ENCODE measurements at places on chromosomes 3 and 15.
A peak's percentile ranks its signal among the peaks of the same experiment; 100 is the strongest.

DNA sequence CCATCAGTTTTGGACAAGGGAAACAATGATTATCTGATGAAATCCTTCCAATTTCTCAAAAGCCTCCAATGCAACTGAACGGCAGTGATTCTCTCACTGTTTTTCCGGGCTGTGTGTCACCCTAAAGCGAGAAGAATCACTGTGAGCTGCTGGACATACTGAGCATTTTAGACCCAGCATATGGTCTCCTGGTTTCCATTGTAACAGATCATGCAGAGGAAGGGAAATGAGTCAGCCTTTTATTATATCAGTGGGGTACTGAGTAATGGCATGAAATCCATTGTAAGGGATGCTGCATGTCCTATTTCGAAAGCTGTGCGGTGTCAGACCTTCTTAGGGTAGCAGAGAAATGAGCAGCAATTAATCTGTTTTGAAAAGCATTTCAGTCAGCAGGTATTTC, 287.1 kb downstream of the IL5RA start:
- DNase-seq, result no peak

GRCh38 chr15:62877276-62877857, 165.2 kb upstream of the TPM1 start:
- DNase-seq, result no peak

DNA sequence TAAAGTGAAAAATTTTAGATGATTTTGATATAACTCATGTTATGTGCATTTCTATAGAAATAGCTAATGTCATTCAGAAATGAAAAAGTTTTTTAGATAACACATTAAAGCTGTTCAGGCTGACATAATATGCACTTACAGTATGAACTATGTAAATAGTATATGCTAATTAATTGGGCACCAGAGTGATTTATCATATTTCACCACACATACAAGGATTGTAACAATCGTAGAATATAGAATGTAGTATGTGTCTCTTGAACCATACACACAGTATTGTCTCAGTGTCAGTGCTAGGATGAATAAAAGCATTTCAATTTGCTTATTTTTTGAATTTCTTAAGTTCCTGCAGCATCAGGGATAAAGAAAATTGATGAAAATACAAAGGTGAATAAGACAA, 710.0 kb downstream of the OTOL1 start:
- no peak for DNase-seq

GRCh38 chr3:185767002-185767688, 57.7 kb downstream of the IGF2BP2 start:
- peak; percentile 15 for DNase-seq

GRCh38 chr3:160953686-160954085, 151.5 kb downstream of the B3GALNT1 start:
- no peak for DNase-seq

DNA sequence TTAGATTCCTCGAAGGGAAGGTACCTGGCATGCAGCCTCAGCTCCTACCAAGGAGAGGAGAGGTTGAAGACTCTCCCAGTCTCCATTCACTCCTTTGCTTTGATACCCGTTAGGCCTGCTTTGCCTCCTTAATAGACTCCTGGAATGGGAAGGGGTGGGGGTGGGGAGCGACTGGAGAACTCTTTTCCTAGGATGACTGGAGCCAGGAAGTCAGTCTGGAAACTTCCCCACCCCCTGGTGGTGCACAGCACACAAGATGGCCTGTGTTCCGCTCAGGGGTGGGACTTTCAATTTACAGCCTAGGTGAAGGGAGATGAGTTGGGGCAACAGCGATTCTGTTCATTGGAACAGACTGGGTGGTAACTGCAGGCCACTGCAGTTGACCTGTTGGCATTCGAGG, 21.4 kb upstream of the CELF6 start:
- peak; percentile 8 for DNase-seq

GRCh38 chr3:13073326-13074005, at the start of gene IQSEC1:
IQSEC1 (minus strand) TSS chr3:13073429; CDS start chr3:13073014, 415 bp downstream.
- DNase-seq, result no peak

DNA sequence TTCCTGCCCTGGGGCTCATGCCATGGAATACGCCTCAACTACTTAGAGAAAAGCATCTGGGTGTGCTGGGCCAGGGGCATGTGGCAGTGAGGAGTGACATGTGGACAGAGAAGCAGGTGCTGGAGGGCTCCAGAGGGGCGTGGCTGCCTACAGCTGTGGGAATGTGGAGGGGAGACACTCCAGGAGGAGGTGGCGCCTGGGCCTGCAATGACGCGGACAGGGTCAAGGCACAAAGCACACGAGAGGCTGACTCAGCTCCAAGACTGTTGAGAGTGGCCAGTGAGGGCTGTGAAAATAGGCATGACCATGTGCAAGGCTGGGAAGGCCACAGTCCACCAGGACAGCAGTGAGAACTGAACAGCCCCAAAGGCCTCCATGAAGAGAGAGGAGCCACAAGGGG, 48.5 kb downstream of the PTH1R start:
- DNase-seq, result no peak

DNA sequence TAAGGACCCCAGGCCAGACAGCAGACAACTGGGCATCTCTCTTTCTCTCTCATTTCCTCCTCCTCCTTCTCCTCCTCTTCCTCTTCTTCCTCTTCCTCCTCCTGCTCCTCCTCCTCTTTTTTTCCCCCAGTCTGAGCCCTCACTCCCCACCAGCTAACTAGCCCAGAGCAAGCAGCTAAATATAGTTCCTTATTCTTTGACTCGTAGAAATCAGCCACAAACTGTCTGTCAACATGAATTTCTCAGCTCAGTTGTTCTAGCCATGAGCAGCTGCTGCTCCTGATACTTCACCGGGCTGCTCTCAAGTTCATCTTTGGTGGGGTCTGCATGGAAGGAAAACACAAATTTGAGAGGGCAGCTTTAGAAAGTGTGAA, 19.2 kb upstream of the LOXL1 start:
- DNase-seq, result no peak

DNA sequence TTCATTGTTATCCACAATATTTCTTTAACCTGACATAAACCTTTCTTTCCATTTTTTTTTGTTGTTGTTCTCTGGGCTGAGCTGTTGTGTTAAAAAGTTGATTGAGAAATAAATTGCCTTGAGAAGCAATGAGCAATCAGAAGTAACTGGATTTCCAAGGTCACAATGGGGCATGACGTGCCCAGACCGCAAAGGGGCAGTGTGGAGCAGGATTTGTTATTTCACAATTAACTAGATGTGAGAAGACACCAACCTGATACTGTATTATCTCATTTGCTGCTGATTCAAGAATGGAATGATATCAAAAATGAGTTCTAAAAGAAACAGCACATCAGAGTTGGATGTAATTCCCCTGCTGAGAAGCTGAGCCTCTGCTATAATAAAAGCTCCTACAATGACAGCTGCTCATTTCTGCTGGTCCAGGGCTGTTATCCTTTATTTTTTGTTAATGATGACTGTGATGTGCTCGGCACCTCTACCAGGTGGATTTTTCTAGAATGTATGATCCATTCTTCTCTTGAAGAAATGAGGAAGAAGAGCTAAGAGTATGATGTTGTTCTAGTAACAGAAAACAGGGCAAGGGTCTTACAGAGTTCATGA, 28.1 kb downstream of the CPNE4 start:
- peak; percentile 32 for DNase-seq

DNA sequence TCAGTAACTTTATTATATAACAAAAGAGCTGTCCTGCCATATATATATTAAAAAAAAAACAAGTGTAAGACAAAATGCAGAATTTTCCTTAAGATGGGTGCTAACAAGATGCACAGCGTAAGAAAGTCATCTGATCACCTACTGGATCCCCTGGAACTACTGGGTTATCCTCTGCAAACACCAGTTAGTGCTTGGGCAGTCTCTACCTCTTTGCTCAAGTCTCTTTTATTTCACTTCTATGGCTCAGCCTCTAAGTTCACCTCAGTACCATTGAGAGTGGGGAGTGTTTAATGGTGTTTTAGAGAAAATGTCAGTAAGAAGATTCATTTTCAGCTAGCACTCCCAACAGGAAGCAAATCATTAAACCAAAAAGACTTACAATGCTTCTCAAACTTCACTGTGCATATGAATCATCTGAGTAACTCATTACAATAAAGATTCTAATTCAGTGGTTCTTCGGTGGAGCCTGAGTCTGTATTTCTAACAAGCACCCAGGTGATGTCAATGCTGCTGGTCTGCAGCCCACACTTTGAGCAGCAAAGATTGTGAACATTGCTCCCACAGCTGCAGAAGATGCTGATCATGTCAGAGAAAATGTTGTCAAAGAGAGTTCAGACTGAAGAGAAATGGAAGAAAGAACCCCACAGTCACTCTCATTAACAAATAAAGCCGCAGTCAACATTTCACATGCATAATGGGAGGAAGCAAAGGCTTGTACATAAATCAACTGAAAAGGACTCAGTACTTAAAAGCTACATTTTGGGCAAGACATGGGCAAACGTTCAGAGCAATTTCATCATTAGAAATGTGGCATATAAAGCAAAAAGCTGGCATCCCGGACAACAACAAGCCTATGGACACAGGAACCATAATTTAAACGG, 227.1 kb upstream of the ATP11B start:
- peak; percentile 19 for DNase-seq

- DNase-seq, result peak; percentile 49
Measured at GRCh38 chr15:84638103-84638502, 16.0 kb downstream of the WDR73 start.

DNA sequence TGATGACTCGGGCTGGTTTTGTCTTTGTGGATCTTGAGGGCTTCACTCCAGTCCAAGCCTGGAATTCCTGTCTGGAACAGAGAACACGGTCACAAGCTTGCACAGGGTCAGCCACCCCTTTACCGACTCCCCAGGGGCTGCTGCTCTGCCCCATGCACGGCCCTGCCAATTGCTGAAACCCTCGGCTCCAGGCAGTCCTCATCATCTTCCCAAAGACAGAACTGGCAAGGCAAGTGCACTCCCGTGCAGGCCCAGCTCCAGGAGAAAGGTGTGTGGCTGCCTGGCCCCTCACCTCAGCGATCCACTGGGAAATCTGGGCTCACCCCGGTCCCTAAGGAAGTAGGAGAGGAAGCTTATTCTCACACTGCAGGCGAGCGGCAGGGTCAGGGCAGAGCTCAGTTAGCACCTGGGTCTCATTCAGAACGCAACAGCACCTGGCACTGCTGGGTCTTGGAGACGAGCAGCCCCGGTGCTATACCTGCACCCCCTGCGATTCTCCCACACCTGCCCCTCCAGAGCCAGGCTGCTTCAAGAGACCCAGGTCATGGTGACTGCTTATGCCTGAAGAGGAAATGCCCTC, 7.2 kb downstream of the MAP6D1 start:
- no peak for DNase-seq

GRCh38 chr3:73074781-73075180, 13.3 kb downstream of the EBLN2 start:
- no peak for DNase-seq

DNA sequence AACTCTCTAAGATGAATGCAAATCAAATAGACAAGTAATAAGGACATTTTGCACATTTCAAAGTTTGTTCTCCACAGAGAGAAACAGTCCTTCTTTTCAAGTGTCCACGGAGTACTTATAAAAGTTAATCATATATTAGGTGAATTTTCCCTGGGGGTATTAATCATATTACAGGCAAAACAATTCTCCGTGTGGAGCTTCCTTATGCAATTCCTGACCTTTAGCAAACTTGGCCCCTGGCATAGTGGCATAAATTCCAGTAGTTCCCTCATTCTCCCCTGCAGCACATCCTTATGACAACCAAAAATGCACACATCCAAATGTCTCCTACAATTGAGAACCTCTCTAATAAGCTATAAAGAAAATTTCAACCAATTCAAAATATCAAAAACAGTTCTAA, 34.4 kb downstream of the FSIP1 start:
- DNase-seq, result peak; percentile 32

DNA sequence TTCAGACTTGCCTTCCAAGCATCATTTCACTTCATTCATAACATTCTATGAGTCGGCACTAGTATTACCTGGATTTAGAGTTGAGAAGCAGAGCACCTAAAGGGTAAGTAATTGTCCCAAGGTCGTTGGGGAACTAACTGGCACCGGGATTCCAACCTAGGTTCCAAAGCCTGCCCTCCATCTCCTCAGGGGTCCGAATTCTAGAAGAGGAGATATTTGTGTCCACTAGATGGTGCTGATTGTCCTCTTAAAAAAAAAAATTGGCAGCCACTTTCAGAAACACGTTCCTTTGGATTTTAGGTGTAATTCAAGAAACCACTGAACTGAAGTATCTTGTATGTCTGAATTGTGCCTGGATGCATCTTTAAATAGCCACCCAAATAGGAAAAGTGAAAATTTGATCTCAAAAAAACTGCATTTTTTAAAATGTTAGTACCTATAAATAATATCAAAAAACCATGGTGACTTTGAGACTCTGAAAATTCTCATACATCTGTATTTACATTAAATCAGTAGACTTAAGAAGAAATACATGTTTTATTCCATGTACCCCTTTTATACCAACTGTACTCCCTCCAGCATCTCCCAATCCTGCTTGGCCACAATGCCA, 3.9 kb upstream of the FSIP1 start:
- peak; percentile 67 for DNase-seq

GRCh38 chr15:70792171-70792573, 28.8 kb upstream of the UACA start:
- DNase-seq, result peak; percentile 93

GRCh38 chr15:84925906-84926305, 41.4 kb downstream of the SLC28A1 start:
- DNase-seq, result no peak

- DNase-seq, result no peak
Measured at GRCh38 chr15:96304839-96305238, 25.7 kb upstream of the NR2F2 start.

GRCh38 chr3:59559721-59560435, 510.1 kb upstream of the CFAP20DC start:
- peak; percentile 97 for DNase-seq

- DNase-seq, result no peak
Measured at GRCh38 chr3:16616083-16616482, 10.9 kb upstream of the DAZL start.

GRCh38 chr3:89262309-89262929, 155.0 kb downstream of the EPHA3 start:
- no peak for DNase-seq

GRCh38 chr3:46542344-46542743, 23.8 kb downstream of the LRRC2 start:
- DNase-seq, result peak; percentile 51

GRCh38 chr3:124845406-124845805, 41.8 kb downstream of the ITGB5 start:
- peak; percentile 95 for DNase-seq

- peak; percentile 30 for DNase-seq
Measured at GRCh38 chr15:95742836-95743235, 587.7 kb upstream of the NR2F2 start.

- DNase-seq, result no peak
Measured at GRCh38 chr3:10574101-10574620, 68.8 kb upstream of the ATP2B2 start.

All from M059J (cell line).